Muscle of back (tissue), 13 donors: ENCODE measurements at places on chromosomes 5 and 9. TPM values are rescaled to one million over a fixed set of nuclear protein-coding genes. Genes with fewer than 3 reads are reported as not detected.

Gene LHX3
- polyA plus RNA-seq: 0.28 TPM

Gene USP20
- polyA plus RNA-seq: 13.8 TPM

Gene CETN3
- 33.6 TPM for polyA plus RNA-seq

GRCh38 chr9:37969558-37970300 lies 65.8 kb upstream of the SLC25A51 start:
- DNase-seq: no peak

DNA sequence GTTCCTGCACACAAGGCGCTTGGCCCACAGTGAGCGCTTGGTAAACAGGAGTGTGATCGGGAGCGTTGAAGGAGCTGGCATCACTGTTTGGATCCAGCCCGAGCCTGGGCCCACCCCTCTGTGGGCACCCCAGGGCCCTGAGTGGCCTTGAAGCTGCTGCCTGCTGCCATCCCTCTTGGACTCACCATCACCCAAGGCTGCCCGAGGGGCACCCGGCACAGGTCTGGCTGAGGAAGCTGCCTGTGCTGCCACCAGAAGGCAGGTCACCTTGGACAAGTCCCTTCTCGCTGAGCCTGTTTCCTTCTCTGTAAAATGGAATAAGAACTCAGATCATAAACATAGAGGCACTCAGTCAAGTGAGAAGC lies 53.6 kb downstream of the LRSAM1 start:
- DNase-seq: no peak

DNA sequence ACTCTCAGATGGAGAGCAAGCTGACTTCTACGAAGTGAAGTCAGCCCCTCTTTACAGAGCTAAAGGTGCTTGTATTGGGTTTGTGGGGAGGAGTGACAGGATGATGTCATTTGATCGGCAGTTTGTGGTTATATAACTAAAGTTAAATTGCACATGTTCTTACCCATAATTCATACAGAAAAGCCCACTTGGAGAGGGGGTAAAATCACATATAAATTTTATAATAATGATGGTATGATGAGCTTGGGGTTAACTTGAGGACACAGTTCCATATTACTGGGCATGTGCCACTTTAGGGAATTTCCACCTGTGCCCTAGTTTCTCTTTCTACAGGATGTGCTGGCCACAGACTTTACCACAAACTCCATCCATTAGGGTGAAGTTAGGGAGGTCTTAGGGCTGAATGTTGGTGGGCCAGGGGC lies 1178.6 kb upstream of the CDH9 start:
- DNase-seq: no peak

GRCh38 chr5:86814907-86815306 lies 197.2 kb downstream of the COX7C start:
- no peak for DNase-seq

DNA sequence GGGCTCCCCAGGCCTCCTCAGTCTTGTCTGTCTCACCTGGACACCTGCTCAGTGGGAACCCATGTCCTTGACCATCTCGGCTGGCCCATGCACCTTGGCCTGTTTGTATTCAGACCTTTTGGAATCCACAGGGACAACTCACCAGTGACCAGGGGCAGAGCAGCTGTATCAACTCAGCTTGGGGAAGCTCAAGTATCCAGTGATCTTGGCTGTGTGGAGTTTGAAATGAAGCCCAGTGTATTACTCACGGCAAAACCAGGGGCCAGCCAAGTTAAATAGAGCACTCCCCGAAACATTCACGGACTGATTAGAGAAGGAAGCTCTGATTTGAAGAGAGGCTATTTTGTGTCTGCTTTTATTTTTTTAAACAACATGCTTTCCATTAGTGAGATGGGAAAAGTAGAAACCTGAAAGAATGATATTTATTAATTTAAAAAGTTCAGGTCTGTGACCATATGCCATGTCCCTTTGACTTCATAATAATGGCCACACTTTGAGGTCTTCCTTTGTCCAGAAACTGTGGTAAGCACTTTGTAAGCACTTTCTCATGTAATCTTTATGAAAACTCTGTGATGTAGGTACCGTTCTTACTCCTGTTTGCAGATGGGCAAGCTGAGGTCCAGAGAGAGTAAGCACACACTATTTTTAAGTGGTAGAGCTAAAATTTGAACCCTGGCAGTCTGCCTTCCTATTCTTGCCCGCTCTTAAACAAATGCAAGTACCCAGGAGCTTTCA lies 656.5 kb downstream of the BNC2 start:
- peak; percentile 93 for DNase-seq

DNA sequence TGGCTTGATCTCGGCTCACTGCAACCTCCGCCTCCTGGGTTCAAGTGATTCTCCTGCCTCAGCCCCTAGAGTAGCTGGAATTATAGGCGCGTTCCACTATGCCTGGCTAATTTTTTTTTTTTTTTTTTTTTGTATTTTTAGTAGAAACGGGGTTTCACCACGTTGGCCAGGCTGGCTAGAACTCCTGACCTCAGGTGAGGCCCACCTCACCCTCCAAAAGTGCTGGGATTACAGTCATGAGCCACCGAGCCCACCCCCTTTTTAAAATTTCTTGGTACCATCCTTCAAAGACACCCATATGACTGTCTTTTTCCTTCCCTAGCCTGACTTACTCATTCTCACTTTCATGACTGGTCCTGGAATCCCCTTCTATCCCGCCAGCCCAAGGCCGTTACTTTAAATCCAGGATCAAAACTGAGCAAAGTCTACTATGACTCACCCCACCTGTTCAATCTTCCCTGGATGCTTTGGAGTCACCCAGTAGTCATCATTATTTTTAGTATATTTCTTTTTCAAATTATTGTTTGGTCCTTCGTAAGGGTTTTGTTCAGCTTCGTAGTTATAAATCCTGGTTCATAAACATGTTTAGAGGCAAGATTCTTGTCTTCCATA lies 1.2 kb upstream of the TBCA start:
- DNase-seq: no peak

GRCh38 chr5:169527066-169527465 lies 56.5 kb upstream of the SPDL1 start:
- no peak for DNase-seq

GRCh38 chr5:36238502-36239295 lies 3.0 kb downstream of the NADK2 start:
- no peak for DNase-seq

DNA sequence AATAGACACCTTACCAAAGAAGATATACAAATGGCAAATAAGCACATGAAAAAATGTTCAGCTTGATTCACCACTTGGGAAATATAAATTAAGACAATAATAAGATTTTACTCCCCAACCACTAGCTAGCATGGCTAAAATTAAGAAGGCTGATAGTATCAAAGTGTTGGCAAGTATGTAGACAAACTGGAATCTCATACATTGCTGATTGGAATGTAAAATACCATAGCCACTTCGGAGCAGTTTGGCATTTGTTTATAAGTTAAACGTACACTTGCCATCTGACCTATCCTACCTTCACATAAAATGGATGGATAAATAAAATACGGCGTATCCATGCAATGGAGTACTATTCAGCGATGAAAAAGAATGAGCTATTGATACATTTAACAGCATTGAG lies 129.2 kb downstream of the ZNF462 start:
- DNase-seq: no peak
